Caudate nucleus (tissue), 63 donors: ENCODE measurements at places on chromosomes 3 and 15.

DNA sequence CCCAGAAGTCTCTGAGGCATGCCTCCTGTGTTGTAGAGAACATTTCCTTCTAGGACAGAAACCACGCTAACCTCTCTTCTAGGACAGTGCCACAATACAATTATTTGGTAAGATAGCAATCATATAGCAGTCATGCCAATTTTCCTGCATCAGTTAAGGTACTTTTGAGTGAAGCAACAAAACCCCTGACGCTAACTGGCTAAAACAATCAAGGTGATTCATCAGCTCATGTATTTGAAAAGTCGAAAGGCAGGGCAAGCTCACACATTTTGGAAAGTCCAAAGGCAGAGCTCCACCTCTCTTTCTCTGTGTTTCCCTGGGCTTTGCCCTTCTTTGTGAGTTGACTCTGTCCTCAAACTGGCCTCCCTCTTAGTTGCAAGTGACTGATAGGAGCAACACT is 10.1 kb downstream of the TERC start:
- no peak for DNase-seq

DNA sequence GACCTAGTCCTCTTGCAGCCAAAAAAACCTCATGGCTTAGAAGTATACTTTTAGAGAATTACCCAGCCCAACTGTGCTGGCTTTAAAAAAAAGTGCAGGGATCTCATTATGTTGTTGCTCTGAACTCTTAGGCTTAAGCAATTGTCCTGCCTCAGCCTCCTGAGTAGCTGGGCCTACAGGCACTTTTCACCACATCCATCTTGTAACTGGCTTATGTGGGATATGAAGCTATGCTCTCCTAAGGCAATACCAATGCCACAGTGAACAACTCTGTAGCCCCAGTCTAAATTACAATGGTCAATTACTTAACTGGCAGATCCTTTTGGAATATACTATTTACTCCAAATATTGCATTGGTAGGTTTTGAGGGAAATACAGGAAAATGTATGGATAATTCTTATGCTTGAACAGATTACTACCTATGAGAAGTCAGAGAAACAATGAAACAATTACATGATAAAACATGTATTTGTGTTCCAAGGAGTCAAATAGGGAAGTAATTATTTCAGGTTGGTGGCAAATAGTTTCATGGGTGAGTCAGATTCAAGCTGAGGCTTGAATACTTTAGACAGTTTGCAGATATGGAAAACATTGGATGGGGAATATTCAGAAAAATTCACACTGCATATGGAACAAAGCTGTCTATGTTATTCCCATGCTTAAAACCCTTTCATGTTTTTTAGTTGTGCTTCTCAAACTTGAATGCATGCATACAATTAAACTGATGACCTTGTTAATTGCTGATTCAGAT is 34.6 kb upstream of the GPR149 start:
- DNase-seq: no peak

DNA sequence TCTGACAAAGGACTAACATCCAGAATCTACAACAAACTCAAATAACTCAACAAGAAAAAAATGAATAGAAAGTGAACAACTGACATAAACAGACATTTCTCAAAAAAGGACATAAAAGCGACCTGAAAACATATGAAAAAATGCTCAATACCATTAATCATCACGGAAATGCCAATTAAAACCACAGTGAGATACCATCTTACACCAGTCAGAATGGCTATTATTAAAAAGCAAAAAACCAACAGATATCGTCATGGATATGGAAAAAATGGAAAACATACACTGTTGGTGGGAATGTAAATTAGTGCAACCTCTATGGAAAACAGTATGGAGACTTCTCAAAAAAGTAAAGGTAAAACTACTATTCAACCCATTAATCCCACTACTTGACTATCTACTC is 53.3 kb downstream of the ZNF385D start:
- no peak for DNase-seq

DNA sequence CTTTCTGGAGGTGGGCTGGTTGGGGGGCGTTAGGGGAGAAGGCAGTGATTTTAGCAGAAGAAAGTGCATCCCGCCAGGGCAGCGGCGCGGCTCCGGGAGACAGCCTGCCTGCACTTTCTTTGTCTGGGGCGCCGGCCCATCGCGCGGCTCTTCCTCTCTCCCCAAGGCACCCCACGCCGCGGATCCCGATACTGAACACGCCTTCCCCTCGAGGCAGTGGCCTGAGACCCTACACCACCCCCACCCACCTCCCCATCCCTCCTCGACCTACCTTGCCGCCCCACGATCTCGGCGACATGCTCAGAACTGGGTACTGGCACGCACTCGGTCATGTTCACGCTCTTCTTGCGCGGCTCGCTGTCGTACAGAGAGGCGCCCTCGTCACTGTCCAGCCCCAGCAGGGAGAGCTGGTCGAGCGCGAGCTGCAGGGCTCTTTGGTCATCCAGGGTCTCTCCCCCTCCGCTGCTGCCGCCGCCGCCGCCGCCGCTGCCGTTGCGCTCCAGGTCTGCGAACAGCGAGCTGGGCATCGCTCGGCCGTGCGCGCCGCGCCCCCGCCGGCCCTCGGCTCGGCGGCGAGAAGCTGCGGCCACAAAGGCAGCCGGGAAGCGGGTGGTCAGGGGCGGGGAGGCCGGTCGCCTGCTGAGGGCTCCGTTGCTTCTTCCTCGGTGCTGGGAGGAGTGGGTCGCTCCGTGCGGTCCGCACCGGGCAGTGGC is 483 bp downstream of the MEX3B start:
- no peak for DNase-seq

GRCh38 chr3:139308560-139308959 is 35.3 kb upstream of the MRPS22 start:
- no peak for DNase-seq
